ENCODE measurements at places on chromosomes 3 and 15. TPM values are rescaled to one million over a fixed set of nuclear protein-coding genes. Genes with fewer than 3 reads are reported as not detected.

The PIERCE2 gene
- 3.2 TPM for total RNA-seq

The GUCA1C gene
- not detected for total RNA-seq

The C2CD4A gene
- total RNA-seq = 0.10 TPM

The RARRES1 gene
- total RNA-seq = 89.7 TPM

The SLC28A1 gene
- not detected for total RNA-seq

DNA sequence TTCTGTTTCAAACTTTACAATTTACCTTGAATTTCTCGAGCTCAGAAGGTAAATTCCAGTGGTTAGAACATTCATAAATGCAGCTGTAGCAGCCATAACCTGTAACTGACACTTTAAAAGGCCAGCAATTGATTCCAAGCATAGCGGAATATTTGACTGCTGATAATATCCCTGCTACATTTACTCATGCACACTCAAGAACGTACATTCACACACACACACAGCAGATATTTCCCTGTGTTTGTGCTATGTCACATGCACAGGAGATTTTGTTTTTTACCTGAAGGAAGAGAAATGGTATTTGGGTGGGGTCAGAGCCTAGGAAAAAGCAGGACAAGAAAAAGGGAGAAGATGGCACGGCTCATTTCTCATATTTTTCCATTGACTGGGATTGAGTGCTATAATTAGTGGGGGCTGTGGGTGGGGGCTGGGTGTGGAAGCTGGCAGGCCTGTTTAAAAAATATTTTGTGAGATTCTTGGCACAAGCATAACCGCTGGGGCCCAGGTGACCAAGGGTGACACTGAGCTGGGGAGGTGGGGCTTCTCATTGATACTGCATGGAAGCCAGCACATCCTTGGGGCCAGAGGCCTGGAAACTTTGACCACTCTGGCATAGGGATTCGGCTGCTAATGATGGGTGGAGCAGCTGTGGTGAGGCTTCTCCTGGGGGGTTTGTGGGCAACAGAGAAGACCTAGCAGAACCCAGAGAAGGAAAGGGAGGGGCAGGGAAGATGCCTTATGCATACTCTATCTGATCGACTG lies 88.9 kb upstream of the TPRG1 start:
- DNase-seq = no peak

DNA sequence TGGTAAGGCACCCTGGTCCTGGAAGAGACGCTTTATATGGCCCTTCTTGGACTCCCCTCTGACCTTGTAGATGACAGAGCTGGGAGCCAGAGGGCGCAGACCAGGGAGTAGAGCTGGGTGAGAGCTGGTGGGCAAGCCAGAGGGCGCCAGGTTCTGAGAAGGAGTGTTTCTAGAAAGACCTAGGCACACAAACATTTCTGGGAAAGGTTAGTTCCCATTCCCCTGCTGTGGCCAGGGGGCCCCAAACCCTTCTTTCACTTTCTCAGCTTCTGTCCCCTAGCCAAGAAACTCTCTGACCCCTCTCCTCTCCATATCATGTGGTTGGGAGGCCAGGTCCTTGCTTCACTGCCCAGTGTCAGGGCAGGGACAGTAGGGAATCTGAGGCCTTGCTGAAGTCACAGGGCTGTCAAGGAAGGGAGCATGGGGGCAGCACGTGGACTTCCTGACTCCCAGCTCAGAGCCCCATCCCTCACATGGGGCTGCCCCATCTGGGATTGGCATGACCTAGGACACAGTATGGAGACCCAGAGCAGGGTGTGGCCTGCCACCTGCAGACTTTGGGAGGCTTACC lies 3.6 kb downstream of the HEMK1 start:
- no peak for DNase-seq

DNA sequence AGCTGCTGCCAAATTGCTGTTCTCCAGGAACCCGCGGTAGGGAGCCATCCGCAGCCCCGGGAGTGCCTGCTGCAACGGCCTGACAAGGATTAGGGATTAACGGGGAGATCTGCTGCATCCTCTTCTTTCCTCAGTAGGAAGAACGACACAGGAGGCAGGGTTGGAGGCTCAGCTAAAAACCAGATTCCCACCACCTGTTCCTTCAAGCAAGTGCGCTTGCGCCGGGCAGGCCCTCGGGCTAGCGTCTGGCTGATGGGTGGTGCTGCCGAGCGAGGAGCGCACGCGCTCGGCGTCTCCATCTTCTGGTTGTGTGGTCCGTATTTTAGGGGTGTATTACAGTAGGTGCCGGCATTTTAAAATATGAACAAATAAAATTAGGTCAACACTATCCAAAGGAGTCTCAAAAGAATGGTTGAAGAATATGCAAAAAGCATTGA lies 25.4 kb upstream of the SLC25A26 start:
- no peak for DNase-seq

- DNase-seq = no peak
Measured at GRCh38 chr3:127342735-127343134, 54.9 kb upstream of the PRR20G start.

GRCh38 chr3:171803044-171803443 lies 7.2 kb downstream of the PLD1 start:
- no peak for DNase-seq

GRCh38 chr15:77386626-77387025 lies 33.3 kb downstream of the PEAK1 start:
- DNase-seq = no peak

GRCh38 chr3:153282355-153282754 lies 120.3 kb downstream of the RAP2B start:
- no peak for DNase-seq
